ENCODE measurements at places on chromosomes 3 and 15. TPM values are rescaled to one million over a fixed set of nuclear protein-coding genes. Genes with fewer than 3 reads are reported as not detected.

DNA sequence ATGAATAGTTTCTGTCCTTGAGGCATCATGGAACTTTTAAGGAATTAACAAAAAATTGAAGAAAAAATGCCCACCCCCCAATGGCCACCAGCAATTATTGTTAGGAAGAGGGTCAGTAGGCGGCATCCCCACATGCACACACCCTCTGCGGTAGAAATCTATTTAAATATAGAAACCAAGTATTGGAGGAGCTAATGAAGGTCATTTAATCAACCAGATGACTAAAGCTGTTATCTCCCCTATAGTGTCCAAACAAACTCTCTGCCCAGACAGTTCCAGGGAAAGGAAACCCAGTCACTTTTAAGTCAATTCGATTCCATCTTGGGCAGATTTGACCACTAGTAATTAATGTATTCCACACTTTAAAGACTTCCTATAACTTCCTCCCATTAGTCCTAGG lies 47.1 kb downstream of the DGKG start:
- DNase-seq, result no peak

DNA sequence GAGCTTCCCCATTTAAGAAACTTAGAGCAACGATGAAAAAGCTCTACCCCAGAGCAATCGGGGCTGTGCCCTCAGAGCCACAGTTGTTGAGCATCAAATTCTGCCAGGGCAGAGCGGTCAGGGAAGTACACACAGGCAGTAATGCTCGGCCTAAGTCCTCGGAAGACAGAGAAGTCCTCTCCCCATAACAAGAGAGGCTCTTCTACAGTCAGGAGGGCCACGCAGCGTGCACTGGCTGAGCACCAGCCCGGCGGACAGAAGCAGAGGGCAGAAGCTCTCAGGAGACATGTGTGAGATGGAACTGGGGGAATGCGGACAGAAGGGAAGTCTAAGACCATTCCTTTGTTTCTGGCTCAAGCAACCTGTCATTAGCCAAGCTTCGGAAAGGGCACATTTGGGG lies 95.9 kb downstream of the XXYLT1 start:
- no peak for DNase-seq

GRCh38 chr3:66416556-66417304 lies 84.1 kb downstream of the LRIG1 start:
- DNase-seq, result no peak

- DNase-seq, result peak; percentile 53
These were observed 204.6 kb downstream of the PLCL2 start for GRCh38 chr3:17089314-17089700.

GRCh38 chr3:123679712-123680386 lies 95.0 kb upstream of the HACD2 start:
- peak; percentile 27 for DNase-seq

PRSS50 gene
- not detected for total RNA-seq
